Peyer's patch (tissue), 4 donors: ENCODE measurements at places on chromosomes 13 and 19. TPM values are rescaled to one million over a fixed set of nuclear protein-coding genes. Genes with fewer than 3 reads are reported as not detected.

Gene FGF9
- 2.3 TPM for total RNA-seq

Gene FFAR3
- 1.1 TPM for total RNA-seq

Gene ISOC2
- total RNA-seq, result 102 TPM

Gene UPF1
- total RNA-seq, result 63.9 TPM
